Esophagus squamous epithelium (tissue), 5 donors: ENCODE measurements at places on chromosomes 11 and 22.

GRCh38 chr11:129278586-129279319 lies 86.6 kb upstream of the ARHGAP32 start:
- DNase-seq: no peak

DNA sequence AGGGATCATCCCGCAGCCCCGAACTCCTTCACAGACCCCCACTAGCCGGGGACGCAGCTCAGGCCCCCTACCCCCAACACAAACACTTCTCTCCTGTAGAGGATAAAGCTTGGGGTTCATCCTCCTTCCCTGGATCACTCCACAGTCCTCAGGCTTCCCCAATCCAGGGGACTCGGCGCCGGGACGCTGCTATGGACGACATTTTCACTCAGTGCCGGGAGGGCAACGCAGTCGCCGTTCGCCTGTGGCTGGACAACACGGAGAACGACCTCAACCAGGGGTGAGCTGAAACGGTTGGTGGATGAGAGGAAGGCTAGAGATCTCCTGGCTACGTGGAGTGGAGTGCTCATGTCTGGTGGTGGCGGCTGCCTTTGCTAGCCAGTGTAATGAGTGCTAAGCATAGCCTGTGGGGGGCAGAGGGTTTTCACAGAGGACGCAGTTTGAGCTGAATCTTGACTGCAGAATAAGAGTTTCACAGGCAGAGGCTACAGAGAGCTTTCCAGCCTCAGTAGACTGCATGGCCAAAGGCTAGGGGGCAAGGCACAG lies 580 bp downstream of the ILK start:
- DNase-seq: no peak

- DNase-seq: no peak
These were observed 13.8 kb downstream of the FLI1 start for GRCh38 chr11:128707681-128708080.

DNA sequence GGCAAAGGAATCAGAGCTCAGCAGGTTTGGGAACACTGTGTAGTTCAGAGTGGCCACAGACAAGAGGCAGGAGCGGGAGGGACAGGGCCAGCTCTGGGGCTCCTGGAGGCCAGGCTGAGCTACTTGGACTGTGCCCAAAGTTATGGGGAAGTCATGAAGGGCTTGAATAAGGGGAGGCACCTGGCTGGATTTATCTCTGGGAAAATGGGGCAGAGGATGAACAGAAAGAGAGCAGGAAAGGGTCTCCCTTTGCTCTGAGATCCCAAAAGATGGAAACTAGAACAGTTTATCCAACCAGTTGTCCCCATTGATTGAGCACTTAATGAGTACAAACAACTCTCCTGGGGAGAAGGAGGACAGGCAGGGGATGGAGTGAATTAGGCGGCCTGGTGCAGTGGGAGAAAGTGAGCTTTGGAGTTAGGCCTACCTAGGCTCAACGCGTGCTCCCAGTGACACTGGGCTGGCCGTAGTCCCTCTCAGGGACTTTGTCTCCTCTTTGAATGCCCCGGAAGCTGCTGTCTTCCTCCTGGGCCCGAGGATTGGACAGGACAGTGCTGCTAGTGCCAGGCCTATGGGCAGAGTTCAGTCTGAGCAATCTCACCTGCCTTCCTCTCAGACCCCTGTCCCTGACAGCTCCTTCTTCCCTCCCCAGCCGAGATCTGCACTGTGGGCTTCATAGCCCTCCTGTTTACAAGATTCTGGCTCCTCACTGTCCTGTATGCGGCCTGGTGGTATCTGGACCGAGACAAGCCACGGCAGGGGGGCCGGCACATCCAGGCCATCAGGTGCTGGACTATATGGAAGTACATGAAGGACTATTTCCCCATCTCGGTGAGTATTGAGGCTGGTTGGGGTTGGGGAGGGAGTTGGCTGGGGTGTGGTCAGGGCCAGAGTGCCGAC lies 2.0 kb downstream of the MOGAT2 start:
- no peak for DNase-seq

GRCh38 chr11:134818516-134818915 lies 406.5 kb upstream of the B3GAT1 start:
- no peak for DNase-seq

DNA sequence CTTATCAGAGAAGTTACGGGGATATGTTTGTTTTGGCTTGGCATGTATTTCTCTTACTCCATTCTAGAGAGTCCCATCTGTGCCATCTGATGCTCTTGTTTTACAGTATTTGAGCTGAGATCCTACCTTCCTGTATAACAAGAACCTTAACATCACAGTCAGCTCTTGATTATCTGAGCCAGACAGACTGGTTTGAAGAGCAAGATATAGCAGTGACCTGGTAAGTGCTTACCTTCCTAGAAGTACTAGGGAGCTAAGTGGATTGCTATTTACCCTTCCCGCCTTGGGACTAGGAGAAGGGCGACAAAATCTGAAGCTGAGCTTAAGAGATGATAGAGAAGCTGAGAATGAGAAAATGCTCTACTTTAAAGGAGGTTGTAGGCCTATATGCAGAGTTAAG lies 235.3 kb downstream of the CSNK2A3 start:
- DNase-seq: no peak

DNA sequence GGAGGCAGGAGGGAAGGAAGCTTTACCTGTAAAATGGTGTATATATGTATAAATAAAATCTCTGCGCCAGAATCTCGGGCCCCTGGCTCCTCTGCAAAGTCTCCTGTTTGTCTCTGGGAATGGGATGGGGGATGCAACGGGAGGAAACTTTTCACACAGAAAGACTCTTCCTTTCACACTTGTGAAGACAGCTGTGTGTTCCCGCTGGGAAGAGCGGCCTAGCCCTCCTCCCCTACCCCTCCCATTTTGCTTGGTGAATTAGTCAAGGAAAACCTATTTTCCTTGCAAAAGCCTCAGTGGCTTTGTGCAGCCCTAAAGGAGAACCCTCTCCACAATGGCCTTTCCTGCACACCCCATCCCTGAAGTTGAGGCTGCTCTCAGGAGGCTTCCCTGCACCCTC lies 9.4 kb upstream of the IGF2 start:
- no peak for DNase-seq

GRCh38 chr11:78796956-78797355 lies 222.3 kb upstream of the NARS2 start:
- no peak for DNase-seq

- no peak for DNase-seq
These were observed 58.9 kb downstream of the MYEOV start for GRCh38 chr11:69352715-69353319.

DNA sequence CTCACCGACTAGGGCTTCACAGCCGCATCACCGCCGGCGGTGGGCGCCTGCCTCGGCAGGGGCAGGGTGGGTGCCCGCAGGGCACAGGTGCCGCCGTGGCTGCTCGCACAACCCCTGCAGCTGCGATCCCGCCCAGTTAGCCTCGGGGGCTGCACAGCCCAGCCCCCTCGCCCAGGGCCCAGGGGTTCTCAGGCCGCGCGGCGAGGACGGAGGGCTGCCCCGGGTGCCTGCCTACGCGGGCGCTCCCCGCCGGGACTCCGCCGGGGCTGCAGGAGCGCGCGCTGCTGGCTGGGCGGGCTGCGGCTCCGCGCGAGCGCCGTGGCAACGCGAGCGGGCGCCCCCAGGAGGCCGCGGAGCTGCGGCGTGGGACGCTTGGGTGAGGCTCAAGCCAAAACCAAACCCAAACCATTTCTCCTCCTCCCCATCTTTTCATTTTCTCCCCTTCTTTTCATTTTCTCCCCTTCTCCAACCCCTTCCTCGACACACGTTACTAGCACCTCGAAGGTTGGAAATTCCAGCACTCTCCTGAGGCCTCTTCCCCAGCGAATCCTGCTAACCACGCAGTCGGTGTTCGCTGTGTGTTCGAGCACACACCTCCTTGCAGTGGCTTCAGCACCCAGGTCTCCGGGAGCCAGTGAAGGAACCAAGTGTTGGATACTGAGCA lies at the start of gene MICAL3:
MICAL3 (minus strand) TSS at position 286 of the 664 bp plus-strand sequence. CDS start 117,749 bp downstream, outside the sequence.
- DNase-seq: no peak

- DNase-seq: no peak
These were observed 3.5 kb downstream of the PSMD13 start for GRCh38 chr11:240315-240714.

- DNase-seq: no peak
These were observed 174.6 kb downstream of the CTTN start for GRCh38 chr11:70572974-70573260.

- no peak for DNase-seq
These were observed 47.9 kb downstream of the PPP6R3 start for GRCh38 chr11:68508425-68508824.

DNA sequence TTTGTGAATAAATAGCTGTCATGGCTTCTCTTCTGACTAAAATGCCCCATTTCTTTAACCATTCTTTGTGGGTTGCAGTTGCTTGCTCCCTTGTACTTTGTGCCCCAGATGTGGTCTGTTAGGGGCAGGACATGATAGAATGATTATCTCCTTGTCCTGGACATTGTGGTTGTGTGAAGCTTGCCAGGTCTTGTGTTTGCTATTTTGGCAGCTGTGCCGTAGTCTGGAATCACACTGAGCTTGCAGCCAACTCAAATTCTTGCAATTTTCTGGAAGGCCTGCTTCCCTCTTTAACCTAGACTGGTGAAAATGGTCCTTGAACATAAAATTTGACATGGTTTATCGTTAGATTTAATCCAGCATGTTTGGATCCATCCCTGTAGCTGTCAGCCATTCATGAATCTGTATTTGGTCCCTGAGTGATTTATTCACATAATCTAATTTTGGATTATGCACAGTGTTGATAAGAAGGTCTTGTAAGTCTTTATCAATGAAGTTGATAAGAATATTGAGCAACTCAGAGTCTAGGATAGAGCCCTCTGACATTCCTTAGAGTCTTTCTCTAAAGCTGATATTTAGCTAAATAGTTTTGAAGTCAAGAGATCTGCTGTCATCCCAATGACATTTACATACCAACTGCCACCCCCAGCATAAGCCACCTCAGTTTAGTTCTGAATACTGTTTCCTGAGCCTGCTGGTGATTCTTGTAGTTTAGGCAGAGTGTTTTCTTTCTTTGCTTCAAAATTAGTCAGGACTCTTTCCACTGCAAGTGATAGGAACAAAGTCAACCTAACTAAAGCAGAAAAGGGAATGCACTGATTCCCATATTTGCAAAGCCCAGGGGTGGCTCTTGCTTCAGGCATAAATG lies 9.8 kb downstream of the SPON1 start:
- no peak for DNase-seq

DNA sequence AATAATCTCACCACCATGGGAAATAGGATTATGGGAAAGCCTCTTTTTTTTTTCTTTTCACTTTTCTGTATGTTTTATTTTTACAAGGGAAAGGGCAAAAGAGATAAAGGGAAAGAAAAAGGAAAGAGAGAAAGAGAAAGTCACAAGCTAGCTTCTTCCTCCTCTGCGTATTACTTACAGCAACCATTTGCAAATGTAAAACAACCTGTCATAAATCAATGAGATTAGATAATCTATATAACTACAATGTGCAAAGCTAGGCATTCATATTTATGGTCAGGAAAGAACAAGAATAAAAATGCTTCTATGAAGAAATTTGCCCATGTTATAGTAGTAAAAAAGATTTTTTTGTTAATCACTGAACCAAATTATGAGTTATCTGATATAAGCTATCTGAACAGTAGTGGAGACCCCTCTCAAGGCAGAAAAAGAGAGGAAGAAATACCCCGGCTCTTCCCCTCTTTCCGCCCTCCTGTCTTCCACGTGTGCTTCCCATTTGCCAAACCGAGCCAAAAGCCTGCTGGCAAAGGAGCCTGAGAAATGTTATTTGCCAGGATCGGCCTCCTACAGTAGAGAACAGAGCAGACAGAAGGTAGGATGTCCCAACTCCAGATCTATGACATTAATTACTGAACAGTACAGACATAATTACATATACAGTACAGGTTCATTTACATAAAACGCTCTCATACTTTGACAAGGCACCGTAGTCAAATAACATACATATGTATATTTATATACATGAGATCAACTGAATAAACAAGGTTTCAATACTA lies 50.2 kb downstream of the ARHGAP32 start:
- DNase-seq: no peak

- DNase-seq: no peak
These were observed 24.2 kb downstream of the EIF4G2 start for GRCh38 chr11:10784232-10785145.

DNA sequence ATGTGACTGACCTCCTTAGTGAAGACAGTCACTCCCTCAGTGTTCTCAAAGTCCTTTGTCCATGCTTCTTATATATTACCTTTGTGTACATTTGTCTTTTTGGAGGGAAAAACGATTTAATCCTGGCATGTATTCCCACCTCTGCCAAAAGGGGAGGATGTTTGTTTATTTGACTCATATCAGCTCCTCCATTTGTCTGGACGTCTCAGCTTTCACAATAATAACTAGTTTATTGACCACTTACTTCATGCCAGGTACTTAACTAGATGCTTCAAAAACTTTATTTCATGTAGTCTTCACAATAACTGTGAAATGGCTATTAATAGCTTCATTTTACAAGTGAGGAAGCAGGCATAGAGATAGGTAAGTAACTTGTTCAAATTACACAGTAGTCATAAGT lies 5.3 kb downstream of the TBCEL start:
- no peak for DNase-seq

- DNase-seq: no peak
These were observed 9.6 kb upstream of the SLC6A5 start for GRCh38 chr11:20589796-20590195.

- DNase-seq: no peak
These were observed 11.4 kb downstream of the FLI1 start for GRCh38 chr11:128705124-128705920.

DNA sequence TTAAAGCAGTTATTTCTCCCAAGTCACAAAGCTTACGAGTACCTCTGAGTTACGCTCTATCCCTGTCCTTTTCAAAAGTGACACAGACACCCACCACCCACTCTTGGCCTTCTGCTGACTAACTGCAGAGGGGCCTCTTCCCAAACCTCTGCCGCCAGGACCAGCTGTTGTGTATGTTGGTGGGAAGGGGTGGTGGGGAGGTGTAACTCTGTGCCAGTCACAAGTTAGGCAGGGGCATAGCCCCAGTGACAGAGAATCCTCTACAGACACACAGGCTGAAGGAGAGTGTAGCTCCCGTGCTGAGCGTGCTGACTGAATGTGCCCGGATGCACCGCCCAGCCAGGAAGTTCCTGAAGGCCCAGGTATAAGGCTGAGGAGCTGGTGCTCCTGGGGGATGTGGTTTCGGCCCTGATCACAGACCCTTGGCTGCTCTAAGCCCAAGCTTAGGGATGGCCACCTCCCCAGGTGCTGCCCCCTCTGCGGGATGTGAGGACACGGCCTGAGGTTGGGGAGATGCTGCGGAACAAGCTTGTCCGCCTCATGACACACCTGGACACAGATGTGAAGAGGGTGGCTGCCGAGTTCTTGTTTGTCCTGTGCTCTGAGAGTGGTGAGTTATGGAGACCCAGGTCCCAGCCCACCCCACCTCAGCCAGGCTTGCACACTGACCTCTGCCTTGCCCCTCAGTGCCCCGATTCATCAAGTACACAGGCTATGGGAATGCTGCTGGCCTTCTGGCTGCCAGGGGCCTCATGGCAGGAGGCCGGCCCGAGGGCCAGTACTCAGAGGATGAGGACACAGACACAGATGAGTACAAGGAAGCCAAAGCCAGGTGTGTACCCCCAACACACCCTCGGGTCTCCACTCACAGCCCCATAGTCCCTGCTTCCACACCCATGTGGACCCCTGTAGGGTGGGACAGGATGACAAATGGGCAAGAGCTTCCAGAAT lies 4.9 kb downstream of the RIC8A start:
- no peak for DNase-seq

- DNase-seq: no peak
These were observed 7.9 kb downstream of the KDM2A start for GRCh38 chr11:67126986-67127385.
